BJ (cell line): ENCODE measurements at places on chromosomes 2 and 18. TPM values are rescaled to one million over a fixed set of nuclear protein-coding genes. Genes with fewer than 3 reads are reported as not detected.

DARS1 gene
- 44.0 and 88.9 TPM in 2 replicates for polyA plus RNA-seq

- no peak for DNase-seq
Measured at GRCh38 chr18:59056706-59057492, 82.8 kb upstream of the SEC11C start.

DNA sequence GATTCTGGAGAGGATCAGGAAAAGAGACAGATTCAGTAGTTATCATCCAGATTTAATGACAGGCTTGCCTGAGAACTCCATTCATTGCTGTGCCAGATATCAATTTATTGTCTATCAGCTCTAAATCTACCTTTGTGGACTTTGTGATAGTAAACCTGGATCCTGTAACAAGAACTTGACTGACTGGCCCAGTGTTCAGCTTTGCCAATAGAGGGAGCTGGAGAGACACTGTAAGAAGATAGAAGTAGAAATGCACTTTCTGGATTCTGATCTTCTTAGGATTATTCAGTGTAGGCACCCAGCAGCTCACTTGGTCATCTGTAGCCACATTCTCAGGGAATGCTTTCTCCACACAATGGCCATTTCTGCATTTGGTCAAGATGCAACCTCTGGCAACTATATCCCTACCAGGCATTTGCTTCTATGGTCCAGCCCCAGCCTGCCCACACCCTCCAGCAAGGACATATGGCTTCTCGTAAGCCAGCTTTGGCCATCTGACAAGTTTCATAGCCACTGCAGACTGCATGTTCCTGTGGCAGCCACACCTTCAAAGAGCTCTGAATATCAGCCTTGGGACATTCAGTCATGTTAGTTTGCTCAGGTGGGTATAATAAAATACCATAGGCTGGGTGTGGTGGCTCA lies 6.1 kb upstream of the SERPINB8 start:
- no peak for DNase-seq

- DNase-seq: no peak
Measured at GRCh38 chr2:150138587-150138986, 348.9 kb downstream of the RND3 start.

DNA sequence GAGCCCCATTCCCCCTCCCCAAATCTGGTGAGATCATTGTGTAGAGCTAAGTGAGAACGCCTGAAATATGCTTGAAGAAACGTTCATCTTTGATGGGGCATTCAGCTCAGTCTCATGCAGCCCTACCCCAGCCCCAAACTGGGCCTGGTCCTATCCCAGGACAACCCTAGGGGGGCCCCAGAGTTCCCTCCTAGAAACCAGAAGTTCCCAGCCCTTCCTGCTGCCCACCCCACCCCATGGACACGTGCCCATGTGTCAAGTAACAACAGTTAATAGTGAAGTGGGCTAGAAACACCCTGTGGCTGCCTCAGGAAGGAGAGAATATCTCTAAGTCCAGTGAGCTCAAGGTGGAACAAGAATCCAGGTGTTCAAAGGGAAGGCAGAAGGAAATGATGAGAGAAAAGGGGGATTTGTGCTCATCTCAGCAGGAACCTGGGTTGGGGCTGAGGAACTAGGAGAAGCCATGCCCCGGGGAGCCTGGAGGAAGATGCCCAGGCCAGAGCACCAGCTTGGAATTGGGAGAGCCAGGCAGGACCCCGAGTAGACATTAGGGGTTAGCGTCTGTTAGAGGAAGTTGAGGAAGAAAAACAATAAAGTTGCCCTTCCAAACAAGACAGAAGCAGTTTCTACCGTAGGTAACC lies 20.1 kb upstream of the SLC20A1 start:
- no peak for DNase-seq

PROC gene
- 0.11 TPM in 1 of 2 replicates, not detected in the other for polyA plus RNA-seq
